ENCODE measurements at places on chromosomes 3 and 15.

DNA sequence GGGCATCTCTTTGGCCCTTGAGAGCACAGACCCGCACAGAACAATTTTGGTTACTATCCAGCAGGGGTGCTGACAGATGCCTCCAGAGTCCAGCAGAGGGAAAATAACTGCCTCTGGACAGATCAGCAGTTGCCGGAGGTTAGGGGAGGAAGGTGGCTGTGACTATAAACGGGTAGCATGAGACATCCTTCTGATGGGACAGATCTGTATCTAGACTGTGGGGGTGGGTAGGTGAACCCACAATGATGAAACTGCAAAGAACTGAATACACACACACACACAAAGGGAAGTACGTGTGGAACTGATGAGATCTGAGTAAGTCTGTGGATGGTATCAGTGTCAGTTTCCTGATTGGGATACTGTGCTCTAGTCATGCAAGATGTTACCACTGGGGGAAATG lies 21.2 kb downstream of the ADAMTS7 start:
- DNase-seq: no peak

DNA sequence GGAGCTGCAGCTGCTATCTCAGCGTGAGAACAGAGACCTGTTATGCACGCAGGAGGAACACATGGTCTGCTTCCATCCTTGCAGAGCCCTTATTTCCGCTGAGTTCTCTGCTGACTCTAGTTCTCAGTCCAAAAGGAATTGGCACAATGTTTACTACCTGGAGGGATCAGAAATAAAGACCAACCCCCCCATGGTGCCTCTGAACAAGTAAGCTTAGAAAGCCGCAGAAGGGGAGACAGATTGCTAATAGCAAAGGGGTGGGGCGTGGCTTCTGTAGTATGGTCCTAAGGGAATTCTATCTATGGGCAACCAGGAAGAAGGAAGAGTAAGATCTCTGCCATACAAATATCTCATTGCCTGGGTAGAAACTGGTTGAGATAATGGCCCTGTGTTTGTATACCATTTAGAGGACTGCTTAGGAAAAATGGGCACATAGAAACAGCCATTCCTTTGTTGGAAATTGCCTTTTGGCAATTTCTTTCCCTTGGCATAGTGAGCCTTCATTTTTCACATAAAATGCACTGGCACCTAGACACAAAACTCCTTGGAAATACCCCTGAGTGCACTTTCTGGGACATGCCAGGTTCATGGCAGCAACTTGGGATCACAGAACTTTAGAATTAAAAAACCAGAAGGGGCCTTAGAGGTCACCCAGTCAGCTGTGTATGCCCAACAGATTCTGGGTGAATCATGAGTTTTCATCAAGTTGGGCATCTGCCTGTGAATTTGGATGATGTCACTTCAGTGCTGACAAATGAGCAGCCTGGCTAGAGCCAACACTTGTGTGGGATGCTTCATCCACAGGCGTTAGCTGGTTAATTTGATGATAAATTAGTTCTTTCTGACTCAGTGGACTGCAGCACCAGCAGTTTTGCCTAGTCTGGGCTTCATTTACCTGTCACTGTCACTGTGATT lies 57.4 kb upstream of the STXBP5L start:
- DNase-seq: peak; percentile 43

DNA sequence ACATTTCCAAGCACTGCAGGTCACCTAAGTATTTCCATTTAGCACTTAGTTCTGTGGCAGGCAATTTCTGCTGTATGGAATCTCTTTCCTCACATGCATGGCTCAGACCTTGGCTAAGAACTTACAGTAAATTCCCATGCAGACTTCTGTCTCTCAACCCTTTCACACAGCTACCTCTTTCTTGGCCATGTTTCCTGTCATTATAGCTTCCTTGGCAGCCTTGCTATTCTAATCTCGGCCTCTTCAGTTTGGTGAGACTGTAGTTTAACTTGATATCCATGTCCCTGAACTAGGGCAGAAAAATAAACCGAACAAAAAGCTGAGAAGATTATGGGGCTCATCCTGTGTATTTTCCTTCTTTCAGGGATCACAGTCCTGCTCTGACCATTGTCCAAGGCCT lies 96.0 kb downstream of the SPATA16 start:
- DNase-seq: no peak

DNA sequence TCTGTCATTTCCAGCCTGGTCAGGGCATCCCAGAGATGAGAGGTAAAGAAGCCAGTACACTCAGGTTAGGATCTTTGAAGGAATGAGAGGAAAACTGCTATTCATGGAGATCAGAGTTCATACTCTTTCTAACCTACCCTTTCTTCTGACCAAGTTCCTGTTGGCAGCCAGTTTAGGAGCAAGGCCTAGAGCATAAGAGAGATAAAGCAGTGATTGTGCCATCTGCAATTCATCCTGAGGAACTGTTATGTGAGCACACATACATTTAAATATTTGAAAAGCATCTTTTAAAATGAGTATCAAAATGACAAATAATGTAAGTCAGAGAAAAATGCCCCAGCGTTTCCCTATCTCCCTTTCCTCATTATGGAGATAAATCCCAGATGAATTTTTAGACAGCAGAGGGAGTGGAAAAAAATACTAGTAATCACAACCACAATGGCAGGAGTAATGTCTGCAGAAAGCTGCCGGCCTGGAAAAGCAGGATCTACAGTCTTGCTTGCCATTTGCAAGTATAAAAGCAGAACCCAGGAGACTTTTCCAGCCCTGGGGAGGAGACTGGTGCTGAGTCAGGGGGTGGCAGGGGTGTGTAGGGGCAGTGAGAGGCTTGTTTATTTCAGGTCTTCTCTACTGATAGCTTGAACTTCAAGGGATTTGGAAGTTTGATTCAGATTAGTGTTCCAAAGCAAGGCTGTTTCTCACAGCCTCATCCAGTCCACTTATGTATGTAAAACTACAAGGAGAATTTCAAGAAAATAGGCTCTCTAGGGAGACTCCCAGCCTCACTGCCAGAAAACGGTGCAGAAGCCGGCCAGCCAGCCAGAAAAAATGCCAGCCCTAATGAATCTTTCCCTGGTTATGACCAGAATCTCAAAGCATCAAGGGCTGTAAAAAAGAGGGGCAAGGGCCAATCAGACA lies 1052.4 kb downstream of the TUSC7 start:
- DNase-seq: no peak

GRCh38 chr15:99502182-99502581 lies 63.6 kb upstream of the MEF2A start:
- no peak for DNase-seq

DNA sequence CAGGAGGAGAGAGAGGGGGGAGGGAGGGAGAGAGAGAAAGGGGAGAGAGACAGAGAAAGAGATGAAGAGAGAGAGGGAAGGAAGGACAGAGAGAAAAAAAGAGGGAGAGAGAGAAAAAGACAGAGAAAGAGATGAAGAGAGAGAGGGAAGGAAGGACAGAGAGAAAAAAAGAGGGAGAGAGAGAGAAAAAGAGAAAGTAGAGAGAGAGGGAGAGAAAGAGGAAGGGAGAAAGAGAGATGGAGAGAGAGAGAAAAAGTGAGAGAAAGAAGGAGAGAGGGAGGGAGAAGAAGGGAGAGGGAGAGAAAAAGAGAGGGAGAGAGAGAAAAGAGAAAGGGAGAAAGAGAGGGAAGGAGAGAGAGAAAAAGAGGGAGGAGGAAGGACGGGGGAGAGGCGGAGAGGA lies 204.2 kb downstream of the SV2B start:
- no peak for DNase-seq

DNA sequence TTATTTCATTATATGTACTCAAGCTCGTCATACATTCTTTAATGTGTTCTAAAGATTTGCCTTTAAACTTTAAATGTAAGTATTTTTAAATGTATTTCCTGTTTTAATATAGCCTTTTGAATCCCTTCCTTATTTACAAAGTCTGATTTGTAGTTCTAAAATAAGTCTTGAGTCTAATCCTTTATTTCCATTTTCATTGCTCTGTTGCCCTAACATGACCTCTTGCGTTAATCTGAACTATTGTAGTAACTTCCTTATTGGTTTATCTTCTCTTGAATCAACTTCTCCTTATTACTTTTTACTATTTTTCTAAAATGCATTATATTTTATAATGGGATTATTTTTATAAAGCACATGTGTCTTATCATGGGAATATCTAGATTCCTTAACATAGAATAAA lies 24.0 kb downstream of the KNL1 start:
- DNase-seq: no peak

DNA sequence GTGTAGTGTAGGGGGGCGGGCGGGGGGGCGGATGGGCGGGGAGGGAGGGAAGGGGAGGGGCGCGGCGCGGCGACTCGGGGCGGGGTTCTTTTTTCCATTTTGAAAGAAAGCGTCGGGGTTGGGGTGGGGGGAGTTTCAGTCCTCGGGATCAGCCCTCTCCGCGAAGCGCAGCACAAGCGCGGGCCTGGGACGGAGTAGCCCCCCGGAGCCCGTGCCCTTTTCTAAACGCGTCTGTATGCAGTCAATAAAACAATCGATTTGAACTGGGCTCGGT lies 6.1 kb downstream of the ISLR2 start:
- no peak for DNase-seq

- no peak for DNase-seq
Measured at GRCh38 chr15:63434576-63435186, 53.0 kb upstream of the CA12 start.

GRCh38 chr3:54573858-54574257 lies 354.0 kb downstream of the LRTM1 start:
- DNase-seq: no peak

DNA sequence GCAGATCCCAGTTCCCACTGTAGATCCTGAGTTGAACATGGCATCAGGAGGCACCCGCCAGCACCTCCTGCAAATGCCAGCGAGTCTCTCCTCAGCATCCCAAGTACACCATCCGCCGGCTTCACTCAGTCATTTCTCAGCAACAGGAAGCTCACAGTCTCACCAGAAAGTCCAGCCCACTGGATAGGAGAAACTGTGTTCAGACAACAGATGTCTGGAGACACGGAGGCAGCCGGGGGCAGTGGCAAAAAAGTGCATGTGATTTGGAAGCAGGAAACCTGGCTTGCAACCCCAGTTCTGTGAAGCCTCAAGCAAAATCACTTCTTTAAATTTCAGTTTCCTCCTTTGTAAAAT lies 68.7 kb downstream of the SRGAP3 start:
- DNase-seq: no peak

DNA sequence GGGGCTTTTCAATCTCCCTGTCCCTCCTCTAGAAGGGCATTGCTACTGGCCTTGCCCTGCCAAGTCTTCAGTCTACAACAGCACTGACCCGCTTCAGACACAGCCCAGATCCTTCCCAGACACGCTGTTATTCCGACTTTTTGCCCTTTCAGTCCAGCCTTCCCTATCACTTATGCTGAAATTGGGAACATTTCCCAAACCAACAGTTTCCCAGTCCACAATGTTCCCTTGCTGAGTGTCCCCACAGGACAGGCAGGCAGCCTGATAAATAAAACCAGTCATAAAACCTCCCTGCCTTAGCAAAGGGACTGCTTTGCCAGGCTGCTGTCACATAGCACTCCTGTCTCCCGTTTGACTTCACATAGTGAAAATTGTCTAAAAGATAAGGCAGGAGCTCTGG lies 43.5 kb downstream of the GOLGA6L2 start:
- DNase-seq: no peak

DNA sequence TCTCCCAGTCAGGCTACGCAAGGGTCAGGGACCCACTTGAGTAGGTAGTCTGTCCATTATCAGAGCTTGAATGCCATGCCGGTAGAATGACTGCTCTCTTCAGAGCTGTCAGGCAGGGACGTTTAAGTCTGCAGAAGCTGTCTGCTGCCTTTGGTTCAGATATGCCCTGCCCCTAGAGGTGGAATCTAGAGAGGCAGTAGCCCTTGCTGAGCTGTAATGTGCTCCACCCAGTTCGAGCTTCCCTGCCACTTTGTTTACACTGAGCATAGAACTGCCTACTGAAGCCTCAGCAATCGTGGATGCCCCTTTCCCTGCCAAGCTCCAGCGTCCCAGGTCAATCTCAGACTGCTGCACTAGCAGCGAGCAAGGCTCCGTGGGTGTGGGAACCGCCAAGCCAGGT lies 57.5 kb upstream of the SETMAR start:
- no peak for DNase-seq

GRCh38 chr15:65085207-65085753 lies 8.7 kb downstream of the KBTBD13 start:
- no peak for DNase-seq

DNA sequence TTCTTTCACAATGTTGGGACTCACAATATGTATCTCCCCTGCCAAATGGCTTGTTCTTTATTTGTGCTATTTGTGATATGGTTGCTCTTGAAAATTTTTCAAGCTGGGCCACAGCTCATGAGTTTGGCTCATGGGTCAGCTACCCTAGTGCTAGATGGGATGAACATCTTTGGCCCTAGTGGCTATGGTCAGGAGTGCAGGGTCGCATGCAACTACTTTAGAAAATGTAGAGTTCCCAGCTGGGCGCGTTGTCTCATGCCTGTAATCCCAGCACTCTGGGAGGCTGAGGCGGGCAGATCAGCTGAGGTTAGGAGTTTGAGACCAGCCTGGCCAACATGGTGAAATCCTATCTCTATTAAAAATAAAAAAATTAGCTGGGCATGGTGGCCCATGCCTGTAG lies 55.8 kb downstream of the POLR2M start:
- DNase-seq: no peak

GRCh38 chr3:141425523-141426233 lies 57.4 kb downstream of the ZBTB38 start:
- no peak for DNase-seq

DNA sequence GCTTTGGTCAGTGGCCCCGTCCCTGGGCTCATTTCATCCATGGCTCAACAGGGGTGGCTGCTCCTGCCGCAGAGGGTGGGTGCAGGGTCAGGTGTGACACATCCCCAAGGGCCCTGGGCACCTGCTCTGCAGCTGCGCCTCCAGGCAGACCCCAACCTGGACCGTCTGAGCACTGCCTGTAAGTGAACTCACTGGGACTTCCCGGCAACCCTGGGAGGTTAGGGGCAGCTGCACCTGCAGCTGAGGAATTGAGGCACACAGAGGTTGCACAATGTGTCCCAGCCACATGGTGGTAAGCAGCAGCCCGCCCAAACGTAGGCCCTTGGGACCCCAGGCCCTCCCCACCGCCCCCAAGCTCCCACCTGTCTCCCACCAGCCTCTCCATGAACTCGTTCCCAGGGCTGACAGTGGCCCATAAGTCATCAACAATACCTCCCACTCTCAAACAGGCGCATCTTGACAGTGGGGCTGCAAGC lies 55.1 kb downstream of the PLXNA1 start:
- DNase-seq: no peak

GRCh38 chr3:181712553-181713279 lies 991 bp downstream of the SOX2 start:
- DNase-seq: no peak

DNA sequence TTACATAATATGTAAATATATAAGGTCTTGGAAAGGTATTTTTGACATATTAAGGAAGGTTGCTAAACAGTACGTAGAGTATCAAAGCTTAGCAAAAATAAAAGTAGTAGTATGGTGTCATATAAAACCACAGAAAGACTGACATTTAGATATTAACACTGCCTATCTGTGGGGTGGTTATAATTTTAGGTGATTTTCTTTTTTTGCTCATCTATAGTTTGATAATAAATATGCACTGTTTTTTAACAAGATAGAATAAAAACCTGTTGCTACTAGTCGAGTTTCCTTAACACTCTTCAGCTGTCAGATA lies 40.7 kb downstream of the ETV5 start:
- DNase-seq: no peak
